NCI-H1694 treated with DMSO at 0.1 percent for 48 hours (cell line): ENCODE measurements at places on chromosomes 12 and 14.
A peak's percentile ranks its signal among the peaks of the same experiment; 100 is the strongest.

DNA sequence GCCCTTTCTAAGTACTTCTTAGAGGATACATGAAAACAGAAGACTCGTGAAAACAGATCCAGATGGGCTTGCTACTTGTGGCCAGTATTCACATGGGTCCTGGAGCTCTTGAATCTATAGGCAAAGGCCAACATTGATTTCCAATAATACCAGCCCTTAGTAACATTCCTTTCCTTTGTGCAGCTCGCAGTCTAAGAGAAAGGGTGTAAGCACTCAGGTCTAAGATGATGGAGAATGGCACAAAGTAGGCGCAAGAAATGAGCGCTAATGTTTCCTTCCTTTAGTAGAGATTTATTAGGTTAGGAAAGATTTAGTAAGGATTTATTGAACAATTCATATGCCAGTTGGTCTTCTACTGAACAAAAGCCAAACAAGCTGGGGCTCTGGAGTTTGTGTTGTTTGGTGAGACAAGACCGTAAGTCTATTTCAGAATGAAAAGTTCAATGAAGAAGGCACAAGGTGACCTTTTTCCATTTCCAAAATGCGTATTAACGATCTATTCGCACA lies 525 bp downstream of the RNU6-8 start:
- DNase-seq, result peak; percentile 70

- DNase-seq, result peak; percentile 12
Measured at GRCh38 chr12:72264548-72265175, 7.5 kb upstream of the TRHDE start.

DNA sequence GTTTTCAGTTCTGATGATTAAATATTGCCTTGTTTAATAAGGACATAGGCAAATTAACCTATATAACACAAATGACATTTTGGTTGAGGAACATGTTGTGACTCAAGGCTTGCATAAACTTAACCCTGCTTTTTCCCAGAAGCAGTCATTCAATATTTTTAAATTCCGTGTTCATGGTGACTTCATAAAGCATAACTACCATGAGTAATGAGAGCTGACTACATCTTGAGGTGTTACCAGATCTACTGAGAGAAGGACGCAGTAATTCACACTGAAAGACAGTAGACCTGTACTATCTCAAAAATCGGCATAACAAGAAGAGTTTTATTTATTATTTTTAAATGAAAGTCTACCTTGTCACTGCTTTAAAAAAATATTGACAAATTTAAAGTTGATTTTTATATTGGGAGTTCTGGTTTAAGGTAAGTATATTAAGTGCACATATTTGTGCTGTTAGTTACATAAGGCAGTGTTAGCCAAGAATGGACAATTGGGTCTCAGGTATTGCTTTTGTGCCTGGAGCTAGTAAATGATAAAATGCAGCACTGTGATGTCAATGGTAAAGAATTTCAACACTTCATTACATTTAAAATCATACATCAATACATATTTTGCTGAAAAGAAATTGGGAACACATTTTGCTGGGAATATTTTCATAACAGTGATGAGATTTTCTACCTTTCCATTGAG lies 1198.5 kb downstream of the FSCB start:
- no peak for DNase-seq

DNA sequence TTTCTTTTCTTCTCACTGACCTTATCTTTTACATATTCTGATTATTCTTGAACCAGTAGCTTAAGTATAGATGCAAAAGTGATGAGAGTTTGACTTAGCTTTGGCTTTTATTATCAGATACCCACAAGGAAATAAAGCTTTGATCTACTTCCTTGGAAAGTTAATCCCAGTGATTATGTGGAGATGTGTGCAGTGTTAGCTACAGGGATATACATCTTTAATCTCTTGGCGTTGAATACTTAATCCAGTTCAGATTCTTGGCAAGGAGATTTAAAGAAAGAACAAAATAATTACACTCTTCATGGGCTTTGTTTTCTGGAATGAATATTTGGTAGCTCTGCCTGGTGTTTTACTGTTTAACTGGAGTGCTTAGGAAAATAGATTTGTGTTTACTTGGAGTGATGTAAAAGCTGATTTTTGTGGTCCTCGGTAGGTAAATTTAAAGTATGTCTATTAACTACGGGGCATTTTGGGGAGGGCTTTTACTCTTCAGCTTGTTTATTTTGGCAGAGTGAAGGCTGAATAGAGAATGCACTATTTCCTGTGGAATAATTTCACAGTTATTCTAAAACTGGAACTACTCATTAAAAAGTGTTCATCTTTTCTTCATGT lies 150.1 kb upstream of the LRIG3 start:
- no peak for DNase-seq

DNA sequence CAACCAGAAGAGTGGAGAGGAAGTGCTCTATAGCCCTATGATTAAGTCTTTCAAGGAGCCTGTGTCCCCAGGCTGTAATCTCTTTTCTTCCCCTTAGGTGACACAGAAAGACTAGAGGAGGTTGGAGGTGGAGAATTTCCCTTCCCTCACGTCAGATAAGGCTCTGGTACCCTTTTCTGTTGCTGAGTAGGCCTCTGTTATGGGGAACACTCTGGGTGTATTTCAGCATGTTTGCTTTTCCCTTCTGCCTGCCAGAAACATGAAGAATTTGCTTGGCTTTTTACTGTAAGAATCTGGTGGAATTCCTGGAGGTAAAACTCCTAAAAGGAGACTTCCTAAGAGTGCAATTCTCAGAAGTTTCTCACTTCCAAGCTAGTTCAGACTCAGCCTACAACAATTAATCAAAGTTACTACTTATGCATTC lies 58.3 kb downstream of the SIX1 start:
- no peak for DNase-seq

DNA sequence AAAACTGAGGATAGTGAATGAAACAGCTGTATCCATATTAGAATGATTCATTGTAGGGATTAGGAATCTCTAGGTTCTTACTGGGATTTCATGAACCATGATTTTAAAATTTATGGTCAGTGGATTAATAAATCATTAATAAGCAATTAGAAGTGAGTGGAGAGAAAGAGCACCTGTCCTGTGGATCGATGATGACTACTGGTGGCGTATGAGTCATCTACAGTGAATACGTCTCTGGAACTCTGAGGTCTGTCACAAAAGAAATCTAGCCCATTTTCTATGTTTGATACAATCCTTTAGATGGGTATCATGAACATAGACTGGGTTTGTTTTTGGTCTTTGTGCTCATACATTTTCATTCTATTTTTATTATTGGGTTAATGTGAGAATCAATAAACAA lies 77.3 kb upstream of the RTL1 start:
- DNase-seq, result no peak

- DNase-seq, result no peak
Measured at GRCh38 chr14:34785223-34786006, 71.0 kb upstream of the CFL2 start.
